ENCODE measurements at places on chromosomes 11 and 22.

DNA sequence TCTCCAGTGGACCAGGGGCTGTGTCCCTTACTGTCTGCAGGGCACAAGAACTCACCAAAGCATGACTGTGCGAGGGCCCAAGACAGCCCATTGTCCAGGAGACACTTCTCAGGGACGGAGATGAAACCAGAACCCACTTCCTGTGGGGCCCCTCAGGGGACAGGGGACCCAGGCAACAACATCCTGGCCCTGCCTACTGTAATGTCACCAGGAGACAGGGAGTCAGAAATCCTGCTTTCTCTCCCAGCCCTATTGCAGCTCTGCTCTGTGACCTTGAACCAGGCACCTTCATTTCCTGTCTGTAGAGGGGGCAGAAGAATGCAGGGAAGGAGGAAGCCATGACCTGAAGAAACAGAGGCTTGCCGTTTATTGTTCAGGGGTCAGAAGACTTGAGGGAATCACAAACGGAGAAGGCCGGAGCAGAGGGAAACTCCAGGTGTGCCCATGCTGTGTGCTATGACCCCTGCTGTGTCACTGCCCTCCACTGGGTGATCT, 98.0 kb downstream of the NAT10 start:
- no peak for DNase-seq

DNA sequence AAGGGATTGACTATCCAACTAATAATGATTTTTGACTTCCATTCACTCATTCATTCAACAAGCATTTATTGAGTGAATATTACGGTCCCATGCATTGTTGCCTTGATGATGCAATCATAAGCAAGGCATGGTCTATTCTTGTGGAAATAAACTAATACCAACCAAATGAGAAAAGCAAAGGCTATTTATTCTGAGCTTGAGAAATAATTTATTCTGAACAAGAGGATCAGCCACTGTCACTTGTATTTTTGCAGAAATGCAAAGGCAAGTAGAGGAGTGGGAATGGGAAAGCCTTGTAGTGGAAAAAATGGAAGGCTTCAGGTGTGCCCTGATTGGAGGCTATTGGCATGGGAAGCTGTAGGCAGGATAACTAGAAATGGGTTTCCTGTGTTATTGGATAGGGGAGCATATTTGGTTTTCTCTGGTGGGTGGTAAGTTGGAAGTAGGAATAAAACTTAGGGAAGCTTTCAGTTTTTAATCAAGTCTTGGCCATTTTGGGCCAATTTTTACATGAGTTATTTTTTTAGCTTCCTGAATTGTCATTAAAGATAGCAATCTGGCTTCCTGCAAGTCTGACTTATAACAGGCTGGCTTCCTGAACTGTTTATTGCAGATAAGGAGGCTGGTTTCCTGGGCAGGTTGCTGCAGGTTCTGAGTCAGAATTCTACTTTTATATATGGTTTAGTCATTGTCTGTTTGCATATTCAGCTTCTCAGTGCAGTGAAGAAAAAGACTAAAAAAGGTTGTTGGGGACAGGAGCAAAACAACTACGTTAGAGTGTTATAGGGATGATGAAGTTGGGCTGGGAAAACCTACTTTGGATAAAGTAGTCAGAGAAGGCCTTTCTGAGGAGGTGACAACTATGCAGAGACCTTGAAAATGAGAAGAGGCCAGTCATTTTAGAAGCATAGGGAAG, 106.7 kb downstream of the APIP start:
- DNase-seq: no peak

DNA sequence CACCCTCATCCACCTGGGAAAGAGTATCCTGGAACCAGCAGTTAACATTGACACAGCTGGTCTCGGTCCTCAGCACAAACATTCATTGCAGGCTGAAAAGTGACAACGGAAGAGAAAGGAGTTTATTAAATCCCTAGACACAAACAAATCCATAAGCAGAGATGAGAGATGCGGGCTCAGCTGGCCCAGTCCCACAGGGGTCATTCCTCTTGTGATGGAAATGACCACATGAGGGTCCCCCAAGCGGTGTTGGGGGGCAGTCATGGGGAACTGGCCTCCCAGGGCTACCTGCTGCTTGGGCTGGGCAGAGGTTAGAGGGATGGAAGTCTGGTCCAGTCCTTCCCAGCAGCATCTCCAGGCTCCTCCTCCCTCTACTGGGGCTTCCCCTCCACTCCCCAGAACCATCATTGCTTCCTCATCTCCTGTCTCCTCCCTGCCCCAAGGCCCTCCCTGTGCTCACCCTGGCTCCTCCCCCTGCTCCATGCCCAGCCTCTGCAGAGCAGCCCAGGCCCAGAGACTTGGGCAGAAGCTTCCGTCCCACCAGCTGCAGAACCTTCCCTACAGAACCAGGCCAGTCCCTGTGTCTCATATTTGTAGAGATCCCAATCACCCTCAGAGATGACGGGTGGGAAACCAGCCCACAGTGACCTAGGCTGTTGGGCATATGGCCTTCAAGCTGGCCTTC, 5.4 kb upstream of the IGLL5 start:
- no peak for DNase-seq

DNA sequence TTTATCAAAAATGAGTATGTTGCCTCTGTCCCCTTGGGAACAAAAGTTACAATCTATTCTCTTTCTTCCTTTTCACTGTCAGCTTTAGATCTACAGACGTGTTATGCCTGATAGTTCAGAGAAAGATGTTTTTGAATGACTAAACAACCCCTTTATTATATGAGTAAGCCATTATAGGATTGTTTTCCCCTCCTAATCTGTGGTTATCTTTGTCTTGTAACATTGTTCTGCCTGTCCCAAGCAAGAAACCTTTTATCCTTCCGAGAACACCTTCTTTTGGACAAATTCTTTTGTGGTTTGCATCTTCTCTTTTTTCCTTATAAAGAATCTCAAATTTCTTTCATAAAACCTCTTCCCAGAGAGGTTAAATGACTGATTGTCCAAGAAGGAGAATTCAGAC, 208.4 kb downstream of the DDX10 start:
- no peak for DNase-seq

- DNase-seq: no peak
These were observed 1.2 kb downstream of the MICALL1 start for GRCh38 chr22:37907036-37907954.

DNA sequence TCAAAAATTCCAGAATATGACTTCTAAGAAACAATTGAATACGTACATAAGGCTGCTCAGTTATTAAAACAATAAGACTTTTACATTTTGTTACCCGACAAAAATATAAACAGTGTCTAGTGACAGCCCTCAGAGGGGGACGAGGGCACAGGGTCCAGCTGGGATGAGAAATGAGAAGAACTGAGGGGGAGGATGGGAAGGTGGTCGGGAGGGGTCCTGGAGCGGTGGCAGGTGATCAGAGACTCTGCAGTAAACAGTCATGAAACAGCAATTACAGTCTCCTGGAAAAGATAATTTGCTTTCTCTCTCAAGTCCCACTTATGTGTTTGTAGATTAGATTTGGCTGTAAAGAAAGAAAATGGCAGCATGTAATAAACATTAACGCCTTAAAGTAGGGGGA, 56.0 kb downstream of the PACSIN2 start:
- DNase-seq: no peak

DNA sequence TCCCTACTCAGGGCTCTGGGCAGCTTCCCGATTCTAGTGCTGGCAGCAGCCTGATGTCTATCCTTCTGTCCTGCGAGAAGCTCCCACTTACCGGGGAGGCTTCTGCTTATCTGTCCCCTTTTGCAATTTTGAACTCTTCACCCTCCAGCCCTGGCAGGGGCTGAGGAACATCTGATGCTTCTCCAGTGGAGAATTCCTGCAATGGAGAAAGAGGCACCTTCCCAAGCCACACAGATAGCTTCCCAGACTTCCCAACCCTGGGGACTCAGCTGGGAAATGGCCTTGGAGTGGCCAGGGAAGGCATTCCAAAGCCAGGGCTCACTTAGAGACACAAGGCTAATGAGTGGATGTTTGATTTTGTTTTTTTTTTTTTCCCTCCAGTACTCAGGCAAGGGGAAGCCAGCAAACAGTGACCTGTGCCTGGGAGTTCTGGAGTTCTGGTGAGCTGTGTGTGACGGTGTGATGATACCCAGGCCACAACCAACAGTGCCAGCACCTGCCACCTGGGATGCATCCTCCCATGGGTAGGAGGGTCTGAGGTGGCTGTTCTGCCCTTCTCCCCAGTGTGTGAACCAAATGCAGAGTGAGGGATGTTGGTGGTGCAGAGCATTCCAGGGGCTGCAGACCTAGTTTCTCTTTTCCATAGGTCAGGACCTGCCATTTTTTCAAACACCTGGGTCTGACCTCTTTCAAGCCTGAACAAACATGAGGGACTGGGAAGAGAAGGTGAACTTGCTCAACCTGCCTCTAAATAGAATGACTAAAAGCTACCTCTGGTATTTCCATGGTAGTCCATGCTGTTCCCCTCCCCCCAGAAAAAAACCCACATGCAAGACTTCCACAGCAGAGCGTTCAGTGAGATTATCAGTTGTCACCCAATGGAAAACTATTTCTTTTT, 95.1 kb downstream of the CCDC81 start:
- DNase-seq: no peak

DNA sequence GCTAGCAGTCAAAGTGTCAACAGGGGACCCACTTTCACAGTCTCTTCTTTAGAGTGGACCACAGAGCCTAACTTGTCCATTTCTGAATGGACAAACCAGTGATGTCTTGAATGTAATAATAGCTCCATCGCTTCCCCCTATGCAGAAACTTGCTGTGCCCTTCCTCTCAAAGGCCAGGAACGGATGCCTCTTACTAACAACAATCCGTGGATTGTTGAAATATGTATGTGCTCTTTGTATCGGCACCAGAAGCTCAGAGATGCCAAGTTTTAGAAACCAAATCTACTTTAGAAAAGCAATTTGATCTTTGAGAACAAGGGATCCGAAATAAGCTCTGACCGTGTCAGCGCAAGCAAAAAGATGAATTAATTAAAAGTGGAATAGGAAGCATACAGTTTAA, 259.5 kb upstream of the POU2AF2 start:
- DNase-seq: no peak

DNA sequence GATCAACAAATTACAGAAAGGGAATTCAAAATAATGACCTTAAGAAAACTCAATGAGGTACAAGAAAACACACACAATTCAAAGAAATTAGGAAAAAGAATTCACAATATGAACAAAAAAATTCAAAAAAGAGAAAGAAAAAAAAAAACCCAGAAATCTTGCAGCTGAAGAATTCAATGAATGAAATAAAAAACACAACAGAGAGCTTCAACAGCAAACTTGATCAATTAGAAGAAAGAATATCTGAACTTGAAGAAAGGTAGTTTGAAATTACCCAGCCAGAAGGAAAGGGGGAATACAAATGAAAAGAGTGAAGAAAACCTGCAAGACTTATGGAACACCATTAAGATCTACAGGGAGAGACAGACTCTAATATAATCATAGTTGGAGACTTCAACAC, 52.8 kb downstream of the USP35 start:
- no peak for DNase-seq

DNA sequence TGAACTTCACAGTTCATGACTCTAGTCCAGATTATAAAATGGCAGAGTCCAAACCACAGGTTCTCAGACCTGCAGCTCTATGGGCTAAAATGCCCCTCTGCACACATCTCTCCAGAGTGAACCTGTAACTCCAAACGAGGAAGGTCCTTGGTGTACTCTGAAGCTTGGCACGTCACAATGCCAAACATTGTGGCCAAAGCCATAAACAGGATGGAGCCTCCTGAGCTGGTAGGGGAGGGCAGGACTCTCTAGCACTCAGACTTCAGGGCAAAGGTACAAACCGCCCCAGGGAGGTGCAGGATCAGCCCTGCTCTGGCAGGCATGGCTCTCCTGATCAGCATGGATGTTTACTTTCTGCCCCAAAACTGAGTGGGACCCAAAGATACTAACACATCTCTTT, 2.3 kb downstream of the SCUBE2 start:
- no peak for DNase-seq

- no peak for DNase-seq
These were observed 4.7 kb downstream of the TANGO2 start for GRCh38 chr22:20025401-20026203.

- DNase-seq: no peak
These were observed 14.5 kb downstream of the DGCR2 start for GRCh38 chr22:19107730-19108074.

DNA sequence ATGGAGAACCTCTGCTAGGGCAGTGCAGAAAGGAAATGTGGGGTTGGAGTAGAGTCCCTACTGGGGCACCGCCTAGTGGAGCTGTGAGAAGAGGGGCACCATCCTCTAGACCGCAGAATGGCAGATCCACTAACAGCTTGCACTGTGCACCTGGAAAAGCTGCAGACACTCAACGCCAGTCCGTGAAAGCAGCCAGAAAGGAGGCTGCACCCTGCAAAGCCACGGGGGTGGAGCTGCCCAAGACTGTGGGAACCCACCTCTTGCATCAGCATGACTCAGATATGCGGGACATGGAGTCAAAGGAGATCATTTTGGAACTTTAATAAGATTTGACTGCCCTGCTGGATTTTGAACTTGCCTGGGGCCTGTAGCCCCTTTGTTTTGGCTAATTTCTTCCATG, 8.7 kb downstream of the TSKU start:
- no peak for DNase-seq

DNA sequence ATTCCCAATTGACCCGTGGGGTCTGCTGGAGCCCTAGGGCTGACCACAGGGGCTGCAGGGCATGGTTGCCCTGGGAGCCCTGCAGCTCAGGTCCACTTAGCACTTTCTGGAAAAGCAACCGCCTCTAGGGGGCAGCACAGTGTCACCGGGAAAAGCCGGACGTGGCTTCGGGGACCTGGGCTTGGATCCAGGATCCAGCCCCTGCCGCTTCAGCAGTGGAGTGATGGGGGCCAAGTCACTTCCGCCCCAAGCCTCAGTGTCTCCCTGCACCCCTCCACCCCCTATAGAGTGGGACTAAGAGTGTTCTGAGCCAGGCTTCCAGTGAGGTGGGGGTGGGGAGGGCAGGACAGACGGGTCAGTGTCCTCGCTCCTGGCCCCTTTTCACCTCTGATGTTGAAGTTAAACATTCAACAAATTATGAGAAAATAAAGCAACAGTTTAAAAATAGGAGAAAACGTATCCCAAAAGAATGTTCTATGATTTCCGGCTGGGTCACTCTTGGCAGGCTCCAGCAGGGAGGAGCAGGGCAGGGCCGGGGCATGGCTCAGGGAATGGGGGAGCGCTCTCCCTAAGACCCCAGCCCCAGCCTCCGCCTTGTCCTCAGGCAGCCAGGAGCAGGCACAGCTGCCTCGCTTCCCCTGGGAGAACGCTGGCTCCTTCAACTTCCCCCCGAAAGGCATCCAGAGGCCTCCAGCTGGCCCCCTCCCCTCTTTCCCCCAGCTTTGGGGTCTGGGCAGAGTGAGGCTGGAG, 96.5 kb upstream of the FGF3 start:
- no peak for DNase-seq

DNA sequence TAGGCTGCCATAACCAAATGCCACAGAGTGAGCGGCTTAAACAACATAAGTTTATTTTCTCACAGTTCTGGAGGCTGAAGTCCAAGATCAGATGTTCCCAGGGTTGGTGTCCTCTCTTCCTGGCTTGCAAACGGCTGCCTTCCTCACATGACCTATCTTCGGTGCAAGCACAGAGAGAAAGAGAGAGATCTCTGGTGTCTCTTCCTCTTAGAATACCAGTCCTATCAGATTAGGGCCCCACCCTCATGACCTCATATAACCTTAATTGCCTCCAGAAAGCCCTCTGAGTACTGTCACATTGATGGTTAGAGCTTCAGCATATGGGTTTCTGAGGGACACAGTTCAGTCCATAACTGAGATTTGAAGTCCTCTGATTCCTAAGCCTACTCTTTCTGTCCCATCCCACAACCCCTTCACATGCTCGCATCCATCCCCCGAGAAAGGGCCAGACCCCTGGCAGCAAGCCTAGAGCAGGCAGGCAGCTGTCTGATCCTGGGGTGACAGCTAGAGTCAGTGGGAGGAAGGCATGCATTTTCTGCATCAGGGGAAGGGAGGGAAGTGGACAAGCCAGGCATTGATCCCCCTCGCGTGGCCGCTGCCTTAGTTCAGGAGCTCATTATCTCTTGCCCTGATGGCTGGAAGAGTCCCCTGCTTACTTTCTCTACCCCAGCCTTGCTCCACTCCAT, 114.1 kb downstream of the FAR1 start:
- no peak for DNase-seq

All from nucleus accumbens (tissue), 56 donors.